ENCODE measurements at places on chromosomes 13 and 19.

DNA sequence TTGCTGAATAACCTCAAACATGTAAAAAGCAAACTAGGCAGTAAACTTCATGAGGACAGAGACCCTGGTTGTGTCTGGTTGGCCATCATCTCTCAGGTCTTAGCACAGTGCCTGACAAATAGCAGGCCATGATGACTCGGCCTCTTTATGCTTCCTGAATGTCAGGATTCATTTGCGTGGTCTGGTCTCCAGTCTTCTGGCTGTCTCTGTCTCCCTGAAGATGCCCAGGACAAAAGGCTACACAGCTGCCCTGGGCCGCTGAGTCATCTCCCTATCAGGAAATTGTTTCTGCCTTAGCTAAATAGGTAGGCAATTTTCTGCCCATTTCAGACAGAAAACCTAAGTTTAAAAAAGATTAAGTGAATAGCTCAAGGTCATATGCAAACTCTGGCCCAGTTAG, 84.1 kb upstream of the FNDC3A start:
- DNase-seq: no peak

- DNase-seq: no peak
Measured at GRCh38 chr19:35000338-35000646, 169 bp downstream of the GRAMD1A start.

GRCh38 chr13:94261163-94261562, 218.3 kb downstream of the DCT start:
- no peak for DNase-seq

- no peak for DNase-seq
Measured at GRCh38 chr13:80274643-80275042, 66.3 kb downstream of the SPRY2 start.

DNA sequence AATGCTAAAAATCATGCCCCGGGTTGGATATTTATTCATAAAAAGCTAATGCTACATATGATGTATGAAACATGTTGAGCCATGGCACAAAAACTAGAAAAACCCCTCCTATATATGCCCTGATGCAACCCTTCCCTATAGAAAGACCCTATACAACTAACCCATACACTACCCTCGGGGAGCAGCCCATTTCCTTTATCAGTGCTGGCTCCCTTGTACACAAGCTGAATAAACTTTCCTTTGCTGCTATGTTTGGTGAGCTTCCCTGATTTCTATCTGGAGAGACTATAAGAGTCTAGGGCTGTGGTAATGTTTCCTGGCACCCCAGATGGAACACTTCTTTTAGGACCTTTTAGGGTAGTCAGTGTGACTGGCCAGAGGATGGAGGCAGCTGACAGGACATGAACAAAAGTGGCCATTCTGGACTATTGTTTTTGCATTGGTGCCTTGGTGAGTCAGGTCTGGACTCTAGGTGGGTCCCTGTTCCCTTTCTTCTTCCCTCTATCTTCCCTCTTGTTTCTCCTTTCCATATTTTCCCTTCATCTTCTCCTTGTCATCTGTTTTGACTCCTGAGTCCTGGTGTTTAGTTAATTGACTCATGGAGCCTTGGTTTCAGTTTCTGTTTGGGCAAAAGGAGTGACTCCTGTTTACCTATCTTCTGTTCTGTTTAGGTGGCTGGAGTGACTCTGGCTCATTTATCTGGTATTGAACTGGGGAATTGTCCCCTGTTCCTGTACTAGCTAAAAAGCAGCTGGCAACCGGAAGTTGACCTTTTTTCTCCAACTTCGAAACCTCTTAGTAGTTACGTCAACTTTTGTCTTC, 1321.8 kb upstream of the PCDH9 start:
- DNase-seq: no peak

- no peak for DNase-seq
Measured at GRCh38 chr13:94309997-94310855, 169.3 kb downstream of the DCT start.

- no peak for DNase-seq
Measured at GRCh38 chr19:10924597-10924996, 3.8 kb downstream of the YIPF2 start.

GRCh38 chr19:52662631-52663030, 24.5 kb upstream of the ZNF83 start:
- no peak for DNase-seq

DNA sequence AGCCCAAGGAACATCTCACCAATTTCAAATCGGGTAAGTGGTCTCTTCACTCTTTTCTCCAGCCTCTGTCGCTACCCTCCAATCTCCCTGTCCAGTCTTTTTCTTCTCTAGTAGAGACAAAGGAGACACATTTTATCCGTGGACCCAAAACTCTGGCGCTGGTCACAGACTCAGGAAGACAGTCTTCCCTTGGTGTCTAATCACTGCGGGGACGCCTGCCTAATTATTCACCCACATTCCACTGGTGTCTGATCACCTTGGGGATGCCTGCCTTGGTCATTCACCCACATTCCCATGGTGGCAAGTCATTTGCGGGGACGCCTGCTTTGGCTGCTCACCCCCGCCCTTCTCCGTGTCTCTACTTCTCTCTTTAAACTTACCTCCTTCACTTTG, 13.8 kb upstream of the OR10H1 start:
- DNase-seq: no peak

GRCh38 chr13:110328573-110328972, 21.5 kb downstream of the COL4A2 start:
- no peak for DNase-seq

- DNase-seq: no peak
Measured at GRCh38 chr19:34366738-34367623, 2.0 kb downstream of the GPI start.
